ENCODE measurements at places on chromosomes 3 and 15.

GRCh38 chr3:55156851-55157650 lies 229.2 kb upstream of the LRTM1 start:
- H3K4me3 ChIP-seq = no peak overlapping the region
- H3K4me1 ChIP-seq = no peaks in the 10 kb centered on the region
- no peak overlapping the region for H3K27ac ChIP-seq
- no peaks in the 10 kb centered on the region for H3K36me3 ChIP-seq

DNA sequence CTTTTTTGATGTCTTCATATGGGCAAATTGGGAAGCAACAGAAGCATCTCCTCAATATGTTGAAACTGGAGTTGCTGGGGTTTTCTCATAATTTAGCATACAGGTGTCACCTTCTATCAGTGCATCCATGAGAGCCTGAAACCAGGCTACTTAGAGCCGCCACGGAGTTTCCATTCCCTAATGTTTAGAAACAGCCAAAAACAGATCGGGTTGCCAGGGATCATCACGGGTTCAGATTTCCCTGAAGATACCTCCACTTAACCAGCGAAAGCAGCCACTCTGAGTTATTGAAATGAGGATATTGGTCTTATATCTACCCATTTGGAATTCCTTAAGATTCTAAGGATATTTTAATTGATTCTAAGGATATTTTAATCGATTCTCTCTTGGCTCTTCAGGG lies 14.5 kb downstream of the TERB2 start:
- H3K36me3 ChIP-seq = no peaks in the 10 kb centered on the region
- H3K4me3 ChIP-seq = no peak overlapping the region
- DNase-seq = no peak
- H3K4me1 ChIP-seq = no peaks in the 10 kb centered on the region

DNA sequence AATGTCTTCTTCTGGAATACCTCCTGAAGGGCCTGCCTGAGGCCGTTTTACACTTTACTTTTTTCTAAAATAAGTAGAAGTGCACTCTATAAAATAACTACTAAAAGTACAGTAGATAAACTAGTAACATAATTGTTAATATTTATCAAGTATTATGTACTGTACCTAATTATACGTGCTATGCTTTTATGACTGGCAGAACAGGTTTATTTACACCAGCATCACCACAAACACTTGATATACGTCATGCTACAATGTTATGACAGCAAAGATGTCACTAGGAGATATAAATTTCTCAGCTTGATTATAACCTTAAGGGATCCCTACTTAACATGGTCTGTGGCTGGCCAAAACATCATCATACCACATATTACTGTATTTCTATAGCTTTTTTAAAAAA lies 29.4 kb downstream of the DLG1 start:
- H3K27me3 ChIP-seq = no peaks in the 10 kb centered on the region
- H3K4me3 ChIP-seq = no peak overlapping the region
- no peak for DNase-seq
- no peaks in the 10 kb centered on the region for H3K36me3 ChIP-seq
- peaks cover 8% of the 10 kb centered on the region for H3K4me1 ChIP-seq

DNA sequence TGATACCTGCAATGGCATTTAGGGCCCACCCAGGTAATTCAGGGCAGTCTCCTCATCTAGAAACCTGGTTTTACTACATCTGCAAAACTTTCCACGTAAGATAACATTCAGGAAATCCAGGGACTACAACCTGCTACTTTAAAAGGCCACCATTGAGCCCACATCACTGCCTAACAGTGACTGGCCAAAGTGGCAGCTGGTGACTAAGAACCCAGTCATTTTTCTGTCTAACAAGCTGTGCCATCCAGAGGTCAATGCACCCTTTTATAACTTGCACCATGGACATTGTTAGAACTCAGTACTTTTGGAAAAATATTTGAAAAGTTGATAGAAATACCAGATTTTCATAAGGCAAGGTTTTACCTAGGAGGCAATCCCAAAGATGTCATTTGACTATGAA lies 492.4 kb downstream of the OTOL1 start:
- DNase-seq = no peak
- H3K27ac ChIP-seq = no peak overlapping the region
- no peaks in the 10 kb centered on the region for H3K4me1 ChIP-seq
- H3K27me3 ChIP-seq = no peaks in the 10 kb centered on the region
- H3K4me3 ChIP-seq = no peak overlapping the region

GRCh38 chr3:111547631-111548030 lies 5.6 kb downstream of the CD96 start:
- no peak for DNase-seq
- no peak overlapping the region for H3K27ac ChIP-seq
- H3K4me3 ChIP-seq = no peak overlapping the region
- H3K36me3 ChIP-seq = no peaks in the 10 kb centered on the region

- H3K27me3 ChIP-seq = no peaks in the 10 kb centered on the region
- no peaks in the 10 kb centered on the region for H3K36me3 ChIP-seq
- no peak overlapping the region for H3K27ac ChIP-seq
- no peak overlapping the region for H3K4me3 ChIP-seq
- no peaks in the 10 kb centered on the region for H3K4me1 ChIP-seq
These were observed 901.2 kb upstream of the NR2F2 start for GRCh38 chr15:95429345-95429744.

GRCh38 chr3:113590983-113591382 lies 58.6 kb downstream of the SIDT1 start:
- no peaks in the 10 kb centered on the region for H3K27me3 ChIP-seq
- H3K4me1 ChIP-seq = no peaks in the 10 kb centered on the region
- no peak overlapping the region for H3K4me3 ChIP-seq
- no peak for DNase-seq

GRCh38 chr15:57079446-57079845 lies 161.0 kb downstream of the TCF12 start:
- DNase-seq = no peak
- H3K27ac ChIP-seq = no peak overlapping the region
- H3K27me3 ChIP-seq = no peaks in the 10 kb centered on the region
- H3K4me1 ChIP-seq = no peaks in the 10 kb centered on the region

- H3K4me1 ChIP-seq = no peaks in the 10 kb centered on the region
- H3K4me3 ChIP-seq = no peak overlapping the region
These were observed 47.4 kb downstream of the ISG20 start for GRCh38 chr15:88686166-88686565.

GRCh38 chr3:123724306-123724705 lies 139.5 kb upstream of the HACD2 start:
- H3K36me3 ChIP-seq = peaks cover 25% of the 10 kb centered on the region
- no peaks in the 10 kb centered on the region for H3K27me3 ChIP-seq
- no peak overlapping the region for H3K4me3 ChIP-seq
- no peaks in the 10 kb centered on the region for H3K4me1 ChIP-seq
- no peak overlapping the region for H3K27ac ChIP-seq
- DNase-seq = no peak

DNA sequence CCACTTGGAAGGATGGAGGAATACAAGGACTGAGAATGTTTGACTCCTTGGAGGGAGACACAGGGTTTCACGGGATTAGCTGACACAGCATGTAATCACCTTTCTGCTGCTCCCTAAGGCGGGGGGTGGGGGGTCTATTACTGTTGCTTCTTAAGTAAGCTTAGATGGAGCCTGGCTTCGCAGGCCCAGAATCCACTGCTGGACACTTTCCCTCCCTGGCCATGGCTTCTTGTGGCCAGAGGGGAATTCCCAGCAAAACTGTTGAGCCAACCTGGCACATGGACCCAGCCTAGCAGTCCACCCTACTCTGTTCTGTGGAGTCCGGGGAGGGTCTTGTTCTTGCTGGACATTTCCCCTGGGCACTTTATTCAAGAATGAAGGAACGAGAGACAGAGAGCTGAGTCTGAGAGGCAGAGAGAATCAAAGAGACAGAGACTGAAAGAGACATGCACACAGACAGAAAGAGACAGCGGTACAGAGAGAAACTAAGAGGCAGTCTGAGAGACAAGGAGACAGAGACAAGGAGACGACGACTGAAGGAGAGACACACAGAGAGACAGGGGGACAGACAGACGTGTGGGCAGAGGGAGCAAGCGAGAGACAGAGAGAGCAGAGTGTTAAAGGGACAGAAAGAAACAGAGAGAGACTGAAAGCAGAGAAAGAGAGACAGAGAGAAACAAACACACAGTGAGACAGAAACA lies 55.6 kb upstream of the DLG1 start:
- no peak overlapping the region for H3K27ac ChIP-seq
- no peak overlapping the region for H3K4me3 ChIP-seq
- no peaks in the 10 kb centered on the region for H3K36me3 ChIP-seq
- H3K27me3 ChIP-seq = no peaks in the 10 kb centered on the region

Measured in liver (tissue), 10 donors.